Breast epithelium (tissue), 4 donors: ENCODE measurements at places on chromosomes 2 and 18.

DNA sequence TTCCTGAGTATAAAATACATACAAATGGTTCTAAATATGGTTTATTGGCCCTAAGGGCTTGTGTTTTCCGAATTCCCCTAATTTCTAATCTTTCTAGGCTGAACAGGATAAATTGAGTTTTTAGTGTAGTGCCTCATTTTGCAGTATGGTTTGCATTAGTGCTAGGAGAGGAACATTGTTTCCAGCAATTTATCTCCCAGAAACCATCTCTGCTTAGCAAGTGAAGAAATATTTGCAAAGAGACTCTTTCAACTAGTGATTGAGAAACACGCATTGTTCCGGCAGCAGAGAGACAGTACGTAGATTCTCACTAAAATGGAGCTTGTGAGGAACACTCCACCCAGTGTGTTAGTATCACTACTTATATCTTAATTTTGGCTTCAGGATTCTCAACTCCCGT, 177.8 kb upstream of the EPAS1 start:
- DNase-seq: no peak

- no peak for DNase-seq
Measured at GRCh38 chr2:175180701-175181103, 808 bp downstream of the ATP5MC3 start.

- no peak for DNase-seq
Measured at GRCh38 chr2:171087547-171087946, 73.1 kb downstream of the TLK1 start.

- no peak for DNase-seq
Measured at GRCh38 chr2:218259099-218259961, 1.5 kb upstream of the GPBAR1 start.

GRCh38 chr2:230866756-230867523, 2.2 kb downstream of the ITM2C start:
- DNase-seq: no peak

DNA sequence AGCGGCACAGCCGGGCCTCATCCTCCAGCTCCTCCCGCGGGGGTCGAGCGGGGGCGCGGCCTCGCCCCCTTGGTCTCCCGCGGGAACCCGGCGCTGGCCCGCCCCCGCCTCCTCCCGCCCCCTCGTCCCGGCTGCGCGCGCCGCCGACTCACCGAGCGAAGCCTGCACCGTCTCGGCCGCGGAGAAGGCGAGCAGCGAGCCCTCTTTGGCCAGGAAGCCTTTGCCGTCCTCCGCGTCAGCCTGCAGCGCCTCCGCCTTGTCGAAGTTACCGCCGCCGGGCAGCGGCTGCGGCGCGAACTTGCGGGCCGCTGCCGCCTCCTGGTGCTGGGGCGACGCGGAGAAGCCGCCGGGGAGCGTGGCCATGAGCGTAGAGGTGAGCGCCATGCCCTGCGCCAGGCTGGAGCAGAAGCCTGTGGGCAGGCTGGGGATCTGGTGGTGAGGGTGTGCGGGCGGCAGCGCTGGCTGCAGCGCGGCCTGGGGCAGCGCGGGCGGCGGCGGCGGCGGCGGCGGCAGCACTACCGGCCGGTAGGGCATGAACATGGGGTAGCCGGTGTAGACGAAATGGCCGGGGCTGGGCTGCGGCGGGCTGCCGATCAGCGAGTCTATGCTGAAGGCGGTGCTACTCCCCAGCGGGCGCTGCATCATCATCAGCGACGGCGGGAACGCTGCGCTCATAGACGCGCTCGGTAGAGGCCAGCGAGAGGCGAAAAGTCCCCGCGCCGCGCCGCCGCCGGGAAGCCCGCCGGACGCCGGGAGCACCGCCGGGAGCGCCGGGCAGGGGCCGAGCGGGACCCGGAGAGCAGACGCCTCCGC, 683 bp downstream of the GBX2 start:
- DNase-seq: no peak

GRCh38 chr2:64260817-64261216, 116.6 kb upstream of the PELI1 start:
- DNase-seq: peak; percentile 37

- no peak for DNase-seq
Measured at GRCh38 chr2:102391565-102391964, 31.4 kb upstream of the IL18RAP start.

DNA sequence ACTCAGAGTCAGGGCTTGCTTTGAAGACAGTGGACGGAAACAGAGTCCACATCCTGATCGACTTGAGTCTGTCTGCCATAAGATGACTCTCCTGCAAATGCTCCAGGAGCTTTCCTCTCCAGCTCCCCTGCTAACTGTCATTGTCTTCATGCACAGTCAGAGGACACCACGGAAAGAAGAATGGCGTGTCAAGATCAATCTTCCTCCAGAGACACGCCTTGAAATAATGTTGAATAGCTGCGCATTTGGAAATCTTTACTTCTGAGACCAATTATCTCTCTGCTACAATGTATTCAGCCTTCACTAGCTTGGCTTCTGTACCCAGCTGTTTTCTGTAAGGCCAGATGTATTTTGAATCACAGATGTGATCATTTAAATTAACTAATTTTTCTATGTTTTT, 457.2 kb downstream of the CDH2 start:
- no peak for DNase-seq

- DNase-seq: no peak
Measured at GRCh38 chr2:104638190-104638858, 215.6 kb upstream of the POU3F3 start.

DNA sequence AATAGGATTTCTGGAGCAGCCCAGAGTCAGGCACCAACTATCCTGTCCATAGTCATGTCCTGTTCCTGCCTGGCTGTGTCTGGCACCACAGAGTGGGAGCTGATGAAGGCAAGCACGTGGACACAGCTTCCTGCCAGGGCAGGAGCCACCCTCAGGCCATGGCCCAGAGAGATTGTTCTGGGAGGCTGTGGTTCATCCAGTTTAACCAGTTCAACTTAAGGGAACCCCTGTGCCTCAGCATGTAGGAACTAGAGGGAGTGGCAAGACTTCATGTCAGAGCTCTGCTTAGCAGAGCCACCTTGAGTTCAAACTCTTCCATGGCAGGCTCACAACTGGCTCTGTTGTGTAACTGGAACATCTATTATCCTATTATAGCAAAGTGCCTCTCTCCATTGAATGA, 73.2 kb upstream of the NCKAP5 start:
- peak; percentile 91 for DNase-seq

GRCh38 chr2:25567406-25567805, 106.0 kb downstream of the DTNB start:
- DNase-seq: no peak

DNA sequence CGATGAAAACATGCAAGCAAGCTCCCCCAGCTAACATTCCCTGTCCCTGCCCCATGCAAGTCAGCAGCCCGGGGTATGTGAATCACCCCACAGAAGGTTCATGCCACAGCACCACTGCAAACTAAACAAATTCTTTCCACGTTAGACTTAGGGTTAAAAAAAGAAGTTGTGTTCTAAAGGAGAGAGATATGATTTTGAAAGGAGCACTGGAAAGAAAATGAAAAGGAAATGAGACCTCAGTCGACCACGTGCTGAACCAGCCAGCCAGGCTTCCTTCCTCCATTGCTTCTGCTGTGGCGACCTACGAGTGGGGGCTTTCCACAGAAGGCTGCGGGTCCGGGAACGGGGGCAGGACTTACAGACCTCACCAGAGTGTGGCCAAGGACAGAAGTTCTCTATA, 52.0 kb downstream of the ARL4C start:
- no peak for DNase-seq

- no peak for DNase-seq
Measured at GRCh38 chr2:44531289-44531688, 169.5 kb downstream of the CAMKMT start.

GRCh38 chr2:25336383-25336841, 5.3 kb downstream of the DNMT3A start:
- DNase-seq: no peak

DNA sequence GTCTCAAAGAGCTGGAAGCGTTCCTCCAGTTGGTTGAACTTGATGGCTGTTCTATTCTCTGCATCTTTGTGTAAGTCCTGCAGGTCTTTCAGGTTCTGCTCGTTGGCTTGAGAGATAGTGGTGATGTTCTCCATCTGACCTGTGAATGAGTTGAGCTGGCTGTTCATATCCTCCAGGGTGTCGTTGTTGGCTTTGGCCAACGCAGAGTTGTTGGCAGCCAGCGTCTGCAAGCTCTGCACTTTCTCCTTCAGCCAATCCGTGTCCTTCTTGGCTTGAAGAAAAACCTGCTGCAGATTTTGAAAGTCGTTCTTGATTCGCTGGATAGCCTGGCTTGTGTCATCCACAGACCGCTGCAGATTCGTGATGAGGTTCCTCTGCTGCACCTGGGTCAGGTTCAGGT, 78.8 kb upstream of the THOC1 start:
- no peak for DNase-seq

DNA sequence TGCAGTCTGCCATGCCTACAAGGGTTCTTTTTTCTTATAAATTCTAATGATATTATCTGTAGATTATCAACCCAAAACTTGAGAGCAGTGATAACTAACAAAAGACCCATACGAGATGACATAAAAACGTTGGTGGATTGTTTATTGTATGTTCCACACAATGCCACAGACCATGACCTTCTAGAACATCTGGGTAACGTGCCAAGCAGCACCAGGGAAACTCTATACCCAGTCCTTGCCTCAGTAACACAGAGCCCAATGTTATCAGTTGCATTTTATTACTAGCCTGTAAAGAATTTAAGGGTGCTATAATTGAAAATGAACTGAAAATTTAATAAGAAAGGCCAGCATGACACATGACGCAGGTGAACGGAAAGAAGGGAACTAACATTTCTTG, 99.1 kb upstream of the UGP2 start:
- no peak for DNase-seq

GRCh38 chr18:35905436-35905835, 67.0 kb upstream of the RMP24 start:
- peak; percentile 61 for DNase-seq

GRCh38 chr2:228649447-228649846, 468.0 kb upstream of the SPHKAP start:
- DNase-seq: no peak

- no peak for DNase-seq
Measured at GRCh38 chr2:185201063-185201462, 537.5 kb upstream of the FSIP2 start.

DNA sequence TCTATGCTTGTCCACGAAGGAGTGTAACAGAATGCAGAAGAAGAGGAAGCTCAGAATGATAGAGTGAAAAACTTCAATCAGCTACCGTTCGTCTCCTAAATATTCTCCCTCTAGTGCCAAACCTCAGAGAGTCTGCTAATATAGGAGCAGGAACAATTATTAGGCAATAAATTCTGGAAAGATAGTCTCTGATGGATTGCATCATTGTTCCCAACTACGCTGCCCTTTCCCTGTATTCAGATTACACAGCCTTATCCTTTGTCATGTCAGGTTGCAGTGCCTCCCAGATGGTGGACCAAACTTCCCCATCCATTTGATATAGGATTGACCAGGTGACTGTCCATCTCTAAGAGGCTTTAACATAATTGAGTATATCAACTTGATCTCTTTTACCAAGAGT, 811.5 kb upstream of the CHAC2 start:
- DNase-seq: no peak
